ENCODE measurements at places on chromosomes 2 and 18. TPM values are rescaled to one million over a fixed set of nuclear protein-coding genes. Genes with fewer than 3 reads are reported as not detected.

DNA sequence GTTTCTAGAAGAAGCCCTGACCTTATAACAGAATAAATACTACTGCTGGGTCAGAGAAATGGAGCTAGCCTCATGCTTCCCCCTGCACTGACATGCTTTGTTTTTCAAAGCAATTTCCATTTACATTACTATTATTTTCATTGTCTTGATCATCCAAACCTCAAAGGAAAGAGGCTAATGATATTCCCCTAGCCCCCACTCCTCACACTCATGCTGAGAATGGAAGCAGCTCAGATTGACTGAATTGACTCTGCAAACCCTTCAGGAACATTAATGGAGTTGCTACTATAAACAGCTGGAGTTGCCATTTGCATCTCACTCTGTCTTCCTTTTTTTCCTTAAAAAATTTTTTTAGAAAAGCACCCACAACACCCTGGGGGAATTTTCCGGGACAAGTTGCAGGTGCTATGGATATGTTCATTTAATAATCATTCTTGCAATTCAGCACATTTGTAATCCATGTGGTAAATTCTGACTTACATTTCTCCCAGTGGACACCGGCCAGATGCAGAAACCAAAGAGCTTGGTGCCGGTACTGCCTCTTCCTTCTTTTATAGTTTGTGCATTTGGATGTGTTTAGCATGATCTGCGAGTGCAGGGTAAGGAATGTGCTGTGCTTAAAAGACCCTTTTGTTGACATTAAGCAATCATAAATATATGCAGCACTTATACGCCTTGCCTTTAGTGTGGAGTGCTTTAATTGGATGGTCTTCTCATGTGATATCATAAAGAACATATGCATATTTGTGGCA, 103.3 kb upstream of the OSR1 start:
- no peaks in the 10 kb centered on the region for H3K27me3 ChIP-seq
- H3K27ac ChIP-seq = no peak overlapping the region
- H3K4me1 ChIP-seq = no peaks in the 10 kb centered on the region
- no peaks in the 10 kb centered on the region for H3K36me3 ChIP-seq
- no peak for DNase-seq
- H3K4me3 ChIP-seq = no peak overlapping the region

DNA sequence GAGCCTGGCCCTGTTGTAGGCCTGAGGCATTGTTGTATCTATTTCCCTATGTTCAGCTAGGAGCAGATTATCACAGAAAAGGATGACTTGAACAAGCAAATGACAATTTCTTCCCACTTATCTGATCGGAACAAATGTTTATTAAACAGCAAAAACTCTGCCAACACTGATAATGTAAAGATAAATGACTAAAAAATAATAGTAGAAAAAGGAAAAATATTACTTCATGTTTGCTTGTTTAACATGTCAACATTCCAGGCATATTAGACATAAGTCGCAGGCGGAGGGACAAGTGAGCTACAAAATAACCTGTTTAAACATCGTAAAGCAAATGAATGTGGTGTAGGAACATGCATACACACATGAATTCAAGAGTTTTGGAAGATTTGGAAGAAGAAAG, 257.9 kb downstream of the TMX3 start:
- H3K27ac ChIP-seq = no peak overlapping the region
- H3K36me3 ChIP-seq = no peaks in the 10 kb centered on the region
- no peaks in the 10 kb centered on the region for H3K27me3 ChIP-seq

GRCh38 chr2:43123981-43124686, 102.3 kb downstream of the ZFP36L2 start:
- H3K36me3 ChIP-seq = no peaks in the 10 kb centered on the region
- DNase-seq = no peak
- no peak overlapping the region for H3K4me3 ChIP-seq
- H3K27me3 ChIP-seq = no peaks in the 10 kb centered on the region
- no peak overlapping the region for H3K27ac ChIP-seq

DNA sequence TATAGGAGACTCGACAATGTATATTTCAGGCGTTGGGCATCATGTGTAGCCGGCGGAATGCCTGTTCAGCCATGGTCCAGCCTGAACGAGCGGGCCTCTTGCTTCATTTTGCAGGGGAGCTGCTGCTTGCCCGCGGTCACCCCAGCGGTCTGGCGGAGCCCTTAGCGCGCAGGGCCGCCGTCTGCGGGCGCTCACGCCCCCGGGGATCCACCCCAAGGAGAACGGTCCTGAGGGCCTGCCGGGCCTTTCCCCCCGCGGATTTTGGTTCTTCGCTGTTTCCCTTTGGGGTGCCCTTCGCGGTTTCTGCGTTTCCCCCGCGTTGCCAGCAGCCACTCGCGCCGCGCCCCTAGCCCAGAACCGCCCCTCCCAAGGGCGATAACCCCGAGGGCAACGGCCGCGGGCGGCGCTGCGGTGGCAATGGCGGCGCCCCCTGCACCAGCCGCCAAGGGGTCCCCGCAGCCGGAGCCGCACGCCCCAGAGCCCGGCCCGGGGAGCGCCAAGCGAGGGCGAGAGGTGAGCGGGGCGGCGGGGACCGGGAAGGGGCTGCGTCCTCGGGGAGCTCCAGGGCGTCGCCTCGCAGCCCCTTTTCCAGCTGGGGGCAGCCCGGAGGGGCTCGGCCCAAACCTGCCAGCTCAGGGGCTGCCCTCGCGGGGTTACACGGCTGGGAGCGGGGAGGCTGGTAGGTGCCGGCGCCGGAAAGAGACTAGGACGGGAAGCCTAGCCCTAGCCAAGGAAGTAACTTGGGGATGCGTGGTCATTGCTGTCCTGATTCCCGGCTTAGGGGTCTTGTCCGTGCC, at the start of gene MFSD2B:
Gene MFSD2B, plus strand, starts transcription at position 406 of the 797 bp plus-strand sequence. Its CDS starts 12 bp downstream, at position 418.
- DNase-seq = no peak
- no peaks in the 10 kb centered on the region for H3K36me3 ChIP-seq
- H3K4me1 ChIP-seq = peaks cover 5% of the 10 kb centered on the region
- no peak within 1 kb of the TSS for H3K27ac ChIP-seq
- H3K4me3 ChIP-seq = peak within 1 kb of the TSS; percentile 42

- DNase-seq = no peak
- H3K4me3 ChIP-seq = no peak overlapping the region
- H3K36me3 ChIP-seq = peaks cover 18% of the 10 kb centered on the region
- peaks cover 8% of the 10 kb centered on the region for H3K4me1 ChIP-seq
- H3K27me3 ChIP-seq = no peaks in the 10 kb centered on the region
- H3K27ac ChIP-seq = peak overlapping the region; percentile 68
Observed at GRCh38 chr2:25229279-25230197, 61.2 kb upstream of the POMC start.

DNA sequence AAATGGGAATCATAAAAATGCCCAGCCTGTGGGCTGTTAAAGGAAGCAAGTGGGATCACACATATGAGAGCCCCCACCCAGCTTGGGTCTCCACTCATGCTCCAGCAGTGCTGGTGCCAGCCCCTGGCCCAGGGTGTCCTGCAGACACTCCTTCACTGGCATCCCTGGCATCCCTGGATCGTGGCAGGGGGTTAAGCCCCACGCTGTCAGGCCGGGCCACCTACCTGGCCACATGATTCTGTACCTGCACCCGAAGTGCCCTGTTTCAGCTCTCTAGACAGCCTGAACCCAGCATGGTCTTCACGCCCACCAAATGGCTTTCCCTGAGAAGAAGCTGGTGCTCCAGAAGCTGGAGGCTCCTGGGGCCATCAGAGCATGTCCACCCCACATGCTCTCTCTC, 137.4 kb downstream of the INHBB start:
- no peak for DNase-seq
- H3K4me3 ChIP-seq = no peak overlapping the region
- H3K36me3 ChIP-seq = no peaks in the 10 kb centered on the region
- no peak overlapping the region for H3K27ac ChIP-seq

- DNase-seq = no peak
- no peak overlapping the region for H3K27ac ChIP-seq
- peak overlapping the region; percentile 45 for H3K4me3 ChIP-seq
Observed at GRCh38 chr18:34159691-34160185, 65.0 kb downstream of the NOL4 start.

DNA sequence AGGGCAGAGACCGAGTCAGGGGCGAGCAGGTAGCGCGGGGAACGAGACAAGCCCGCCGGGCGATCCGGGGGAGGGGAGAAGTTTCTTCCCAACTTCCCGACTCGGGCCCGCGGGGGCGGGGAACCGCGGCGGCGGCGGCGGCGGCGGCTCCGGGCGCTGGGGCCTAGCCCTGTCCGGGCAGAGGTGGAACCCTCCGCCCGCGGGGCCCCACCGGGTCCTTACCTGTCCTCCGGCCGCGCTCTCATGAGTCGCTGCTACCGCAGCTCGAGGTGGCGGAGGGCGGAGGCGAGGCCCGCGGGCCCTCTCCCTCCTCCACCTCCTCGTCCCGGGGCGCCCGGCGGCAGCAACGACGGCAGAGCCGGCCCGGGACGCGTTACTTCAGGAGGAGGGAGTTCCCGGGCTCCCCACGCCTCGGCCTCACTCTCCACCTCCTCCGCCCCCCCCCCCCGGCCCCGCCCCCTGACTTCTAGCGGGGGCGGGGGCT, at the start of gene YES1:
Gene YES1, minus strand, starts transcription at position 351 of the 484 bp plus-strand sequence. CDS start 55,415 bp downstream, outside the sequence.
- no peaks in the 10 kb centered on the region for H3K4me1 ChIP-seq
- H3K27me3 ChIP-seq = no peaks in the 10 kb centered on the region
- no peaks in the 10 kb centered on the region for H3K36me3 ChIP-seq
- peak within 1 kb of the TSS; percentile 82 for H3K27ac ChIP-seq
- DNase-seq = no peak

DNA sequence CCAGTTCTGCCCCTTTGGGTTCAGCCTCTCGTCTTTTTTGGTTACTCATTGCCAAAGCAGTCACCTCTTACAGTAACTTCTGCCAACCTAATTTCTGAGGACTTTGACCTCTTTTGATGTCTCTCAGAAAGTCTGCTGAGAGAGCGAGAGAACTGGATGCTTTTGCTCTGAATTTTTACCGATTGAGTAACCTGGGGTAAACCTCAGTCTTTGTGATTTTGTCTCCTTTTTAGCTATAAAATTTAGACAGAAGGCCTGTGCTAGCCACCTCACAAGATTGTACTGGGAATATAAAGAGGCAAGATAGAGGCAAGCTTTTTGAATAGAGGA, 34.8 kb upstream of the IL1R1 start:
- no peak for DNase-seq
- no peaks in the 10 kb centered on the region for H3K27me3 ChIP-seq
- H3K27ac ChIP-seq = no peak overlapping the region
- no peak overlapping the region for H3K4me3 ChIP-seq
- H3K4me1 ChIP-seq = peaks cover 21% of the 10 kb centered on the region

GRCh38 chr2:140457483-140457882, 1673.3 kb downstream of the LRP1B start:
- no peak overlapping the region for H3K27ac ChIP-seq
- no peak for DNase-seq
- no peaks in the 10 kb centered on the region for H3K27me3 ChIP-seq

The FBXO48 gene
- 1.2 TPM for total RNA-seq

- no peaks in the 10 kb centered on the region for H3K27me3 ChIP-seq
- no peaks in the 10 kb centered on the region for H3K36me3 ChIP-seq
- no peak overlapping the region for H3K27ac ChIP-seq
- H3K4me1 ChIP-seq = no peaks in the 10 kb centered on the region
Observed at GRCh38 chr18:44411262-44411905, 269.3 kb upstream of the SETBP1 start.

GRCh38 chr2:162938387-162938786, 99.8 kb upstream of the KCNH7 start:
- DNase-seq = no peak
- H3K27ac ChIP-seq = no peak overlapping the region
- no peaks in the 10 kb centered on the region for H3K36me3 ChIP-seq

- DNase-seq = peak; percentile 86
- H3K4me3 ChIP-seq = peak overlapping the region; percentile 31
- peak overlapping the region; percentile 90 for H3K27ac ChIP-seq
- peaks cover 16% of the 10 kb centered on the region for H3K4me1 ChIP-seq
- no peaks in the 10 kb centered on the region for H3K27me3 ChIP-seq
Observed at GRCh38 chr2:111946294-111947114, 48.1 kb downstream of the MERTK start.

DNA sequence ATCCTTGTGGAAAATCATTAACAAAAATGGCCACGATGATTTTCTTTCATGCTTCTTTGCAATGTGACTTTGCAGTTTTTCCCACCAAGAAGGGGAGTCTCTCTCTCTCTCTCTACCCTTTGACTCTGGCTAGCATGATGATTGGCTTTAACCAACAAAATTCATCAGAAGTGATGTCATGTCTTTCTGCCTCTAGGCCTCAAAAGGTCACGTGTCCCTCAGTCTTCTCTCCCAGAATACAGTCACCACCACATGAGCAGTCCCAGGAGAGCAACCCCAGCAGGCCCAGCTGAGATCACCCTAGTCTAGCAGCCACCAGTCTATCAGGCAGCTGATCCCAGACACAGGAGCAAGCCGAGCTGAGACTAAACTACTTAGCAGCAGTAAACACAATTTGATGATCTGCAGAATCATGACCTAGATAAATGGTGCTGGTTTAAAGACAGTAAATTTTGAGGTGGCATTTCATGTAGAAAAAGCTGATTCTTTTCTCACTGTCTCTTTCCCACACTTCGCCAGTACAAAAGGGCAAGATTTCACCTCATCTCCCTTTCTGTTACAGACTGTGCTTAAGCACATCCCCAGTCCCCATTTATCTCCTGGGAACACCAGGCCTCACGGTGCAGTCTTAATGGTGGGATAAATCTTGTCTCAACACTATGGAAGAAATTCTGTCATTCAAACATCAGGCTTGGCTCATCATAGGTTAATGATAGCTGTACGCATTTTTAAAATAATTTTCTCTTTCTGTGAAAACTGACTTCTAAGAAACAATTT, 132.7 kb downstream of the SCG2 start:
- peak overlapping the region; percentile 47 for H3K27ac ChIP-seq
- H3K4me3 ChIP-seq = no peak overlapping the region
- DNase-seq = peak; percentile 46
- peaks cover 8% of the 10 kb centered on the region for H3K4me1 ChIP-seq
- H3K27me3 ChIP-seq = no peaks in the 10 kb centered on the region

- H3K27me3 ChIP-seq = no peaks in the 10 kb centered on the region
- H3K36me3 ChIP-seq = peaks cover 2% of the 10 kb centered on the region
- no peak overlapping the region for H3K4me3 ChIP-seq
- no peak overlapping the region for H3K27ac ChIP-seq
- no peaks in the 10 kb centered on the region for H3K4me1 ChIP-seq
Observed at GRCh38 chr18:24173997-24174396, 35.1 kb downstream of the CABYR start.

The MOGAT1 gene
- not detected for total RNA-seq

GRCh38 chr2:146587291-146587713, 1257.5 kb upstream of the ACVR2A start:
- H3K4me3 ChIP-seq = no peak overlapping the region
- no peaks in the 10 kb centered on the region for H3K27me3 ChIP-seq
- no peaks in the 10 kb centered on the region for H3K36me3 ChIP-seq
